ENCODE measurements at places on chromosomes 13 and 19.

- no peak for DNase-seq
Measured at GRCh38 chr19:58203814-58204475, 21.1 kb downstream of the ZNF274 start.

- no peak for DNase-seq
Measured at GRCh38 chr19:7507884-7508283, 8.0 kb upstream of the ZNF358 start.

DNA sequence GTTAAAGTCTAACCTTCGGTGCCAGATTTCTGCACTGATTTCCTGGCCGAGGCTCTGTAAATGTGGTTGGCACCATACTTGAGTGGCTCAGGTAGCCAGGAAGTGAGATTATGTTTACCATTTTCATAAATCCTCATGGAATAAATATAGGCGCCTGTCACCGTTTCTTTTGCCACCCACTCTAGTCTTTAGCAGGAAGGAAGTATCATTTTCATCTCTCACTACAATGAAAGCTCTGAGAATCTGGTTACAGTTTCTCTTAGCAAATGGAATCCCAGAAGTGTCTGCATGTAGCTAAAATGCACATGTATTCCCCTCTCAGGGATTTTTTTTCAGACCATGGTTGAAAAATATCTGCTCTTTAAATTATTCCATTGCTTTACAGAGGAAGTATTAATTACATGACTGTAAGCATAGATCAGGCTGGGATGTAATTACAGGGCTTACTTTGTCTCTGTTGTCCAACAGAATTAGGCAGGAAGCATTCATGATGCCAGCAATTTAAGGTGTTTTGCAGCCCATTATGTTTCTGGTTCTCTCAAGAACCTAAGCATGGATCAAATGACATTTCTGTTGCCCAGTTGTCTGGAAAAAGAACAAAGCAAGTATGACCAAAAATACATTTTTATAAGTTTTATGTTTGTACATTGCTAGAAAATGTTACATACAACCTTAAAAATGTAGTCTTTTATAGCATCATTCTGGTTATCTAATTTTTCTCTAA, 221.7 kb upstream of the SPRY2 start:
- no peak for DNase-seq

DNA sequence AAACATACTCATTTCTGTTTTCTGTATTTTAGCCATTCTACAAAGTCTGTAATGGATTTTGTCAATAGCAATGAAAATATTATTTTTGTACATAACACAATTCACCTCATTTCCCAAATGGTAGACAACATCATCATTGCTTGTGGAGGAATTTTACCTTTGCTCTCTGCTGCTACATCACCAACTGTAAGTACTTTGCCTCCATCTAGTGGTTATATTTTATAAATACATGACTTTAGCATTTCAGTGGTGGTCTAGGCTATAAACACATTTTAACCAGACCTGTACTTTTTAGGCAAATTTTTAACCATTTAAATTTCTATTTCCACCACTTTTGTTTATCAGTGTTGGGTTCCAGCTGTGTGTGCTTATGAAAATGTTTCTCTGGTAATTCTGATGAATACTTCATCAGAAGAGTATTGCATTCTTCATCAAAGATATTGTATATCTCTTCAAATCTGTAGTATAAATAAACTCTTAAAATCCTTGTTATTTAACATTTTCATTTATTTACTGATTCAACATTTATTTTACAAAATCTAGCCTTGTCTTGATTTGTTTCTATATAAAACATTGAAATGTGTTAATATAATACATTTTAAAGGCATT, 222.4 kb downstream of the NBEA start:
- no peak for DNase-seq

GRCh38 chr13:24927810-24928404, 163.9 kb downstream of the RNF17 start:
- no peak for DNase-seq

DNA sequence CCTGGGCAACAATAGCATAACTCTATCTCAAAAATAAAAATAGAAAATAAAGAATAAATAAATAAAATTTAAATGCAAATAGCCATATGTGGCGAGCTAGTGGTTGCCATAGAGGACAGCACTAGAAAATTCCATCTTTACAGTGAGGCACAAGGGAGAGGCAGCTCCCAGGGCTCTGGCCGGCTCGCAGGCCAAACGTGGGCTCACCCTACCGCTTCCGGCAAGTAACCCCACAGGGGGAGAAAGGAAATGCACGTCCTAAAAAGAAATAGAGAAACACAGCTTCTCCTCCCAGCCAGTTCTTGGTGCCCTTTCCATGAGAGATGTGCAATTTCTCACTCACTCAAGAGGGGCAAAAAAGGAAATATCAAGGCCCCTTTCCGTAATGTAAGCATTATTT, 12.4 kb upstream of the GRWD1 start:
- no peak for DNase-seq

- DNase-seq: peak; percentile 35
Measured at GRCh38 chr13:48448959-48449614, 36.2 kb upstream of the LPAR6 start.

DNA sequence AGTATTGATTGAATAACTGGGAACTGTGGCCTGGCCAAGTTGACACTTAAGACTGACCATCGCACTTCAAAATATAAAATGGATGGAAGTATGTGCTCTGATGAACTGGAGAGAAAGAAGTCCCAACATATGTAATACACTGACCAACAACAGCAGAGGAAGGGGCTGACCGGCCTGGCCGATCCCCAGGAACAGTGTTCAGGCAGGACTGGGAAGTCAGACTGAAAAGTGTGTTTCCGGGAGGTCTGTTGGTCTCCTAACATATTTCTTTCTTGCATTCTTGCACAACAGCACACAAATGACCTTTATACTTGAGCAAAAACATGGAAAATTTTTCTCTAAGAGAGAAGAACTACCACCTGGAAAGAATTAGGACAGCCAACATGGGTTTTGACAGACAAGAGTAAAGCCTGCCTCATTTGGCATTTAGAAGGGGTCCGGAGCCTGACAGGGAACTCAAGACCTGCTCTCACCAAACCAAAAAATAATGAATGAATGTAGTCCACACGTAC, 297.8 kb downstream of the OXGR1 start:
- DNase-seq: no peak

- no peak for DNase-seq
Measured at GRCh38 chr13:110617321-110618072, 2.2 kb downstream of the NAXD start.

DNA sequence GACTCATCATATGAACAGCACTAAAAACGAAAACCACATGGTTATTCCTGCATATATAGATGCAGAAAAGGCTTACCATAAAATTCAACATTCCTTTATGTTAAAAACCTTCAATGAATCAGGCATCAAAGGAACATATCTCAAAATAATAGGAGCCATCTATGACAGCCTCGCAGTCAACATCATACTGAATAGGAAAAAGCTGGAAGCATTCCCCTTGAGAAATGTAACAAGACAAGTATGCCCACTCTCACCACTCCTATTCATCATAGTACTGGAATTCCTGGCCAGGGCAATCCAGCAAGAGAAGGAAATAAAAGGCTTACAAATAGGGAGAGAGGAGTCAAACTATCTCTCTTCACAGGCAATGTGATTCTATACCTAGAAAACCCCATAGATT, 179.6 kb upstream of the HTR2A start:
- no peak for DNase-seq

- DNase-seq: no peak
Measured at GRCh38 chr13:53285896-53286430, 257.4 kb downstream of the OLFM4 start.

DNA sequence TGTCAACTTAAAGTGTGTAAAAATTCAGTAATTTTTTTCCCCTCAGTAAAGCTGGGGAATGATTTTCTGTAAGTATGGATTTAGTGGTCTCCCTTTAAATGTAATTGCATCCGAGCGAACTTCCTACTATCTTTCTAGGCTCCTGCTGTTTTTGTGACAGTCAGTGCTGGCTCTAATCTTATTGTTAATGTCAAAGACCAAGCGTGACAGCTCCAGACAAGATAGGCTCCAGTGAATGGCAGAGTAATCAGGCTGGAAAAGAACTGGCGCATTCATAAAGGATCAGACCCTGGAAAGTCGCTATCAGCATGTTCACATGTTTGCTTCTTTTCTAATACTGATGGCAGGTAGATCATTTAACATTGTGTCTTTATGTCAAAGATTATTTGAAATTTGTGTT, 908.0 kb upstream of the ATXN8OS start:
- no peak for DNase-seq

GRCh38 chr19:41531438-41532311, 44.3 kb upstream of the CEACAM21 start:
- peak; percentile 80 for DNase-seq

DNA sequence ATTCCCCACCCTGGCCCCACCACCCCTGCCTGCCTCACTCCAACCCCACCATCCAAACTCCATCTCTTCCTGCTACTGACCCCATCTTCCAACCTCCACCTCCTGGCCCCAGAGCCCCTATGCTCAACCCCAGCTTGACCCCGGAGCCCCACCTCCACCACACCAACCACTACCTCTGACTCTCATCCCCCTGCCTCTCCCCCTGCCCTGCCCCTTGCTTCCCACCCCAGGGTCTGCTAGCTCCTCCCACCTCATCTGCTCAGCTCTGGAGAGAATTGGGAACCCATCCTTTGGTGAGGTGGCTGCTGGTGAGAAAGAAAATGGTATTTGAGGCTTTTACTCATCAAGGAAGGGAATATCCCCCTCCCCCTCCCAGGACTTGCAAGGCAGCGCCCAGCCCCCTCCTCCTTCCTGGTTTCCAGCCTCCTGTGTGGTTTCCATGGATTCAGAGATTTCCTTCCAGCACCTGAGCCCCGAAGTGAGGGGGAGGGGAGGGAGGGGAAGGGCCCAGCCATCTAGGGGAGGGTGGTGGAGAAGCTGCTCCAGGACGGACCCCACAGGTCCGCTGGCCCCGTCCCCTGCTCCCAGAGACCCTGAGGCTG, 11.4 kb upstream of the PEPD start:
- no peak for DNase-seq

DNA sequence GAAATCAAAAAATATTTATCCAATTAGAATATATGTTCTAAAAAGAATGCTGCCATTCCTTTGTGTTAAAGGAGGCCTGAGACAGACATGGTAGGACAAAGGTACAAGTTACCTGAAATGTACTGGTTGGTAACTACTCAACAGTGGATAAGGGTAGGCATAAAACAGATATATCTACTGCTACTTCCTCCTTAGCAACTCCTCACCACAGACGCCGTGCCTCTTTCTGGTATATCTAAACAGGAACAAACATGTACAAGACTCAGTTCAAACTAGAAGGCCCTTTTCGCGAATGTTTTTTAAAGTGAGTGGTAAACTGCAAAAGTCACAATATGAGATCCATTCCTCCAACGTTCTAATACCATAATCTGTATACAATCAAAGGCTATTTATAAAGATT, 86.9 kb downstream of the TBC1D4 start:
- DNase-seq: no peak

DNA sequence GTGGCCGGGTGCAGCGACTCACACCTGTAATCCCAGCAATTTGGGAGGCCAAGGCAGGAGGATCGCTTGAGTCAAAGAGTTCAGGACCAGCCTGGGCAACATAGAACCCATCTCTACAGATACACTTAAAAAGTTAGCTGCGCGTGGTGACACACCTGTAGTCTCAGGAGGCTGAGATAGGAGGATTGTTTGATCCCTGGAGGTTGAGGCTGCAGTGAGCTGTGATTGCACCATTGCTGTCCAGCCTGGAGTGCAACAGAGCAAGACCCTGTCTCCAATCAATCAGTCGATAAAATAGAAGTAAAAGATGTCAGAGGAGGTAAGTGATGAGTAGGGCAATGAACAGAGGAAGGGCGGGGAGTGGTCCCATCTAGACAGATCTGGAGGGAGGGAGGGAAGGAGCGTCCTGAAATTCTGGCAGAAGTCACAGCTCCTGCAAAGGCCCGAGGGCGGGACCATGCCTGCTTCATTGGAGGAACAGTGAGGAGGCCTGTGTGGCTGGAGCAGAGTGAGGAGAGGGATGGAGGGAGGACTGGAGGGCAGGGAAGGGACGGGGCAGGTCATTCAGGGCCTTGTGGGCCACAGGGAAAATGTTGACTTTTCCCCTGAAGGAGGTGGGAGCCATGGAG, 9.7 kb downstream of the SMIM24 start:
- DNase-seq: no peak

- DNase-seq: no peak
Measured at GRCh38 chr13:78323848-78324247, 279.5 kb downstream of the POU4F1 start.
